Stimulated activated CD8-positive, alpha-beta memory T cell treated with anti-CD3 and anti-CD28 coated beads, Interleukin-7, amount 100 ng/mL, for 1 hour (primary cell): ENCODE measurements at places on chromosomes 13 and 19.
A peak's percentile ranks its signal among the peaks of the same experiment; 100 is the strongest.

GRCh38 chr19:33405553-33406461 lies 32.3 kb downstream of the CEBPG start:
- DNase-seq: no peak

DNA sequence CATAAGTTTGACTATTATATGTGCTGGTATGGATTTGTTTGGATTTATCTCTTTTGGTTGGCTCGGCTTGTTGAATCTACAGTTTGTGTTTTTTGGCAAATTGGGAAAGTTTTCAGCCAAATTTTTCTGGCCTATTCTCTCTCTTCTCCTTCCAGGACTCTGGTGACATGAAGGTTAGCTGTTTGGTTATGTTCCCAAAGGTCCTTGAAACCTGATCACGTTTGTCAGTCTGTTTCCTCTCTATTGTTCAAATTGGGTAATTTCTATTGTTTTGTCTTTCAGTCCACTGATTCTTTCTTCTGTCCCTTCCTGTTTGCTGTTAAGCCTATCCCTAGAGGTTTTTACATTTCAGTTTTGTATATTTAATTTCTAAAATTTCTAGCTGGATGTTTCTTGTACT lies 81.5 kb upstream of the SHISA2 start:
- DNase-seq: no peak

DNA sequence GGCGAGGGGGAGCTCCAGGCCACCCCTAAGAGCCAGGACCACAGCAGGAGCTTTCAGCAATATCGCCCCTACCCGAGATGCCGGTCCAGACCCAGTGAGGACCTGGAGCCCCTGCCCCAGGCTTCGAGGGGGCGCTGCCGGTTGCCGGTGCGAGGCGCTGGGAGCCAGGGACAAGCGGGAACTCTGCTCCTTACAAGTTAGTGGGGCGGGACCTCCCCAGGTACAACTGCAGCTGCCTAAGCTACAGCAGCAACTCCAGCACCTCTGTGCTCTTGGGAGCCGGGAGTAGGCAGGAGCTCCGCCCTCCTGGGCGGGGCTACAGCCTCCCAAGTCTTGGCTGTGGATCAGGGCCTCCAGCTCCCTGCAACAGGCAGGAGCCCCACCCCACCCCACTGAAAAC lies 15.2 kb upstream of the TSC22D1 start:
- DNase-seq: no peak

GRCh38 chr13:111251646-111252445 lies 68.6 kb upstream of the TEX29 start:
- DNase-seq: no peak

DNA sequence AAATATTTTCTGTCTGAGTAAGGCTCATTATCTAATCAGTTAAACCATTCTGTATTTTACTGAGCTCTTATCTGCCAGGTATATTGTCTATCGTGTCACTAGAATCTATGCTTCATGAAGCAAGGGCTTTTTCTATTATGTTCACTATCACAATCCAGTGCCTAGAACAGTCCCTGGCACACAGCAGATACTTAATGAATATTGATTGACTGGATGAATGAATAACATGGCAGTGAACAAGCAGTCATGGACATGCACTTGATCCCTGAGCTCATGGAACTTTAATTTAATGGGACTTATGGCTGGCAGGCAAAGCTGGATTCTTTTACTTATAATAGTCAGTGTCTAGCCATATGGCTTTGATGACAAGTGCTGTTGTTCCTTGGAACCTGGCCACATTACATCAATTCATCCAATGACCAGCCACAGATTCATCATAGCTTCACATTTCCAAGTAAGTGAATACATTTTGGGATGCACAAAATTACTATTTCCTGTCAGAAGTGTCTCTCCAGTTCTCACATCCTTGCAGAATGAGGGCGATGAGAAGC lies 214.8 kb downstream of the COG6 start:
- no peak for DNase-seq

GRCh38 chr19:39190768-39191167 lies 6.0 kb upstream of the NCCRP1 start:
- DNase-seq: no peak

DNA sequence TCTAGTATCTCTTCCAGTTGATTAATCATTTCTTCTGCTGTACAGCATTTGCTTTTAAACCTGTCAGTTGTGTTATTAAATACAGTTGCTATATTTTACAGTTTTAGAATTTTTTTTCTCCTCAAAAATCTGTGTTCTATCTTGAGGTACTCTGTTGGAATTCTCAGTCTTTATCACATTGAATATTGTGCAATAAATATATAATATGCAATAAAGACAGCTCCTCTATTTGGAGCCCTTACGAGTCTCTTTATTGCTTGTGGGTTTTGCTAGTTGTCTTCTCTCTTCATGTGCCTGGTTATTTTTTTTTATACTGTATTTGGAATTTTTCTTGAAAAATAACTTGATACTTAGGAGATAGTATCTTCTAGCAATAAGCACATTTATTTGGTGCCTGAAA lies 51.7 kb downstream of the CDK8 start:
- no peak for DNase-seq

DNA sequence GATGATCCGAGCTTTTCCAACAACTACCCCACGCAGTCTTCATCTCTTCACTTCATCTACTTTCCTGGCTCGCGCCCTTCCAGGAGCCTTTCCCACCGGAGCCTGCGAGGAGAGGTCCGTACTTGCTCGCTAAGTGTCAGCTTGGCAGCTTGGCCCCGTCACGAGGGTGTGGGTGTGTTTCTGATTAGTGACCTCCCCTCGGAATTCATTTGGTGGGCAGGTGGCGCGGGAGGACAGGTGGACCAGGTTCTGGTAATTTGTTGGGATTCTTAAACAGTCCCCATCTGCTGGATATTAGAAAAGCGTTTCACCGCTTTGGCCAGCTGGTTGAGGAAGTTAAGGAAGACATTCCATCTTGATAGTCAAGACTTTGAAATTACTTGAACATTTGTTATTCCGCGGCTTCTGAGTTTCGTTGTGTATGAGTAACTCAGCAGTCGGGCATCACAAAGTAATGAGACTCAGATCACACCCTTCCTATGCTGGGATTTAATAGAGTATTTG lies 515 bp downstream of the UFM1 start:
- peak; percentile 27 for DNase-seq
